T-helper 17 cell (primary cell): ENCODE measurements at places on chromosomes 12 and 14.
A peak's percentile ranks its signal among the peaks of the same experiment; 100 is the strongest.

DNA sequence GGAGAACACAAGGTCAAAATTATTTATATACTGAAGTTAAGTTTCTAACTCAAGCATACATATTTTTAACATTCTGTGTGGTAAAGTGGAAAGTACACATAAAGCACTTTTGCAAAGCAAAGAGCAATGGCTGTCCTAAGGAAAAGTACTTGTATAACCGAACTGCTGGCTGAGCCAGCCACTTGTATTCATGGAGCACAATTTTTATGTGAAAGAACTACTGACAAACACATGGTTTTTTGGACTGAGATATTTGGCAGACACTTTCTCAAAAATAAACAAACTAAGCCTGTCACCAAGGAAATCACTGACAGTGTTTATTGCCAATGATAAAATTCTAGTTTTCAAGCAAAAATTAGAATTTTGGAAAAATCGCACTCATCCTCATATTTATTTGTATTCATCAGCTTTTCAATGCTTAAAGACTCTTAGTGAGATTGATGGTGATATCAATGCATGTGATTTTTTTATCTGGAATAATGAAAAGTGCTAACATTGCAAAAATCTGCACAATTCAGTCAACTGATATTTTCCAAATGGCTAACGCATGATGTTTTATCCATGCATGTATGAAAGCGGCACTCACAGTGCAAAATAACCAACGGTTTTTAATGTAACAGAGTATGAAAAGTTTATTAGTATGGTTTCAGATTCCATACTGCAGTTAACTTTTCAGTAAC, 125.3 kb downstream of the IPO8 start:
- no peak overlapping the region for H3K27ac ChIP-seq
- peaks cover 16% of the 10 kb centered on the region for H3K27me3 ChIP-seq
- no peaks in the 10 kb centered on the region for H3K4me1 ChIP-seq
- H3K36me3 ChIP-seq, result no peaks in the 10 kb centered on the region

DNA sequence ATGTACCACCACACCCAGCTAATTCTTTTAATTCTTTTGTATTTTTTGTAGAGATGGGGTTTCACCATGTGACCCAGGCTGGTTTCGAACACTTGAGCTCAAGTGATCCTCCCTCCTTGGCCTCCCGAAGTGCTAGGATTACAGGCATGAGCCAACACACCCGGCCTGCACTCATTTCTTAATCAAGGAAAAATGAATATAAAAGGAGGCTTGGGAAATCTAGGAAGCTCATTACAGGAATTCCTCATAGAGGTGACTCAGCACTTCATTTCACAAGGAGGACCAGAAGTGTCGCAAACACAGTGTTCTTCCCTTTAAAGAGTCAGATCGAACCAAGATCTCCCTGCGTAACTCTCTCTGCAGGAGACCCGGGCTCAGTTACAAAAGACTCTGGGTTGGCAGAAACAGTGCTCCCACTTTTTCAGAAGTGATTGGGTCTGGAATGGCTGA, 30.3 kb downstream of the NFKBIA start:
- H3K27ac ChIP-seq, result no peak overlapping the region
- no peaks in the 10 kb centered on the region for H3K27me3 ChIP-seq
- H3K4me3 ChIP-seq, result no peak overlapping the region
- no peak for DNase-seq
- H3K4me1 ChIP-seq, result peaks cover 2% of the 10 kb centered on the region

GRCh38 chr12:51549637-51550036, 41.4 kb upstream of the SCN8A start:
- H3K4me1 ChIP-seq, result no peaks in the 10 kb centered on the region
- no peak for DNase-seq
- no peak overlapping the region for H3K27ac ChIP-seq
- no peak overlapping the region for H3K4me3 ChIP-seq

DNA sequence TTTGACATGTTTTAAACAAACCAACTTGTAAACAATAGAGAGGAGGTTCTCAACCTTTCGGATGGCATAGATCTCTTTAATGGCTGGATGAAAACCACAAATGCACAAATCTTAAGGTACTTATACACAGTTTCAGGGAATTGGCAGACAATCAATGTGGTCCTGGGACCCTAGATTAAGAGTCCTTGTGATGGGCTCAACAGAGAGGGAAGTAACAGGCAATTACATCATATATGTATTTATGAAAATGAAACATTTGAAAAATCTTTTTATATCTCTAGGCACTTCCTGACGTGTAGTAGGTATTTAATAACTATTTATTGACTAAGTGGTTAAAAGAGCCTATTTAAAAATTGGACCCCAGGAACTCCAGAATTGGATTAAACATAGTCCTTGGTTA, 897 bp downstream of the ACTR10 start:
- peaks cover 20% of the 10 kb centered on the region for H3K4me1 ChIP-seq
- peaks cover 2% of the 10 kb centered on the region for H3K36me3 ChIP-seq
- no peak for DNase-seq
- no peaks in the 10 kb centered on the region for H3K27me3 ChIP-seq
- H3K4me3 ChIP-seq, result peak overlapping the region; percentile 96

GRCh38 chr14:81682134-81682533, 148.5 kb upstream of the SEL1L start:
- H3K4me1 ChIP-seq, result no peaks in the 10 kb centered on the region
- H3K27me3 ChIP-seq, result no peaks in the 10 kb centered on the region
- H3K36me3 ChIP-seq, result no peaks in the 10 kb centered on the region
- no peak for DNase-seq
- H3K27ac ChIP-seq, result no peak overlapping the region

- no peaks in the 10 kb centered on the region for H3K27me3 ChIP-seq
- DNase-seq, result no peak
- H3K27ac ChIP-seq, result no peak overlapping the region
- H3K4me3 ChIP-seq, result no peak overlapping the region
These were observed 18.3 kb downstream of the VWF start for GRCh38 chr12:6106218-6106617.

- no peak overlapping the region for H3K4me3 ChIP-seq
- H3K27ac ChIP-seq, result no peak overlapping the region
- peaks cover 15% of the 10 kb centered on the region for H3K4me1 ChIP-seq
- no peaks in the 10 kb centered on the region for H3K27me3 ChIP-seq
These were observed 42.4 kb downstream of the RALGAPA1 start for GRCh38 chr14:35766700-35767082.

GRCh38 chr12:6334940-6335450, 6.9 kb downstream of the TNFRSF1A start:
- H3K4me1 ChIP-seq, result peaks cover 32% of the 10 kb centered on the region
- H3K36me3 ChIP-seq, result peaks cover 15% of the 10 kb centered on the region
- no peak for DNase-seq
- no peak overlapping the region for H3K4me3 ChIP-seq
- no peak overlapping the region for H3K27ac ChIP-seq

- peaks cover 64% of the 10 kb centered on the region for H3K4me1 ChIP-seq
- peak overlapping the region; percentile 84 for H3K4me3 ChIP-seq
- no peak for DNase-seq
- H3K27ac ChIP-seq, result peak overlapping the region; percentile 99
These were observed 97.1 kb downstream of the DUSP16 start for GRCh38 chr12:12465522-12465921.

DNA sequence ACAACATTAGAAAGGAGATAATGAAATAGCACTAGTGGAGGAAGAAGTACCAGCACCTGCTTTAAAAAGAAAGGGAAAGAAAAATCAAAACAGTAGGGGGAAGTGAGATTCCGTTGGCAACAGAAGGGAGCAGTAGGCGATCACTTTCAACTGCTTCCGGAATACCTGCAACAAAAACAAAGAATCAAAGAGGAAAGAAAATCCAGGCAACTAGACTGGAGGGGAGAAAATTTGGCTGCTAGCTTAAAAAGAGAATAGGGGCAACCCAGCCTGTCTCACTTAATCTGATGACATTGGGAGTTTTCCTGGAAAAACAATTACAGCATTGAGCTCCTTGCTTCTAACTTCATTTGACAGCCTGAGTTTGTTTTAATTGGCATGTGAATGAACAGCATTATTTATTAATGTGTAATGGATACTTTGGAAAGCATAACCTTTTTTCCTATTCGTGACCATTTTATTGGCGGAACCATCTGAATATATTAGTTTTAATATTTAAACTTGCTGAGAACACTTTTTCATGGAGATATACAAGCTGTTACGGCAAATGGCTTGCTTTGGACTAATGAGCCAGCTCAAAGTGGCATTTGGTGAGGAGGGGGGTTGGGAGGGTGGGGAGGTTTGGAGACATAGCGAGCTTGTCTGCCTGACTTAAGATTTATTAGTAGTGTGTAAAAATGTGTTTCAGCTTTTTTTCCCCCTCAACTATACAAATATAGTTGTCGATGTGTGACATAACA, 2.5 kb upstream of the DACT1 start:
- peaks cover 15% of the 10 kb centered on the region for H3K4me1 ChIP-seq
- H3K4me3 ChIP-seq, result no peak overlapping the region
- no peak for DNase-seq

- H3K27ac ChIP-seq, result no peak overlapping the region
- no peak for DNase-seq
- no peaks in the 10 kb centered on the region for H3K36me3 ChIP-seq
- no peaks in the 10 kb centered on the region for H3K27me3 ChIP-seq
- H3K4me3 ChIP-seq, result peak overlapping the region; percentile 43
- peaks cover 32% of the 10 kb centered on the region for H3K4me1 ChIP-seq
These were observed 21.8 kb downstream of the MVK start for GRCh38 chr12:109595321-109595902.

- H3K4me1 ChIP-seq, result no peaks in the 10 kb centered on the region
- H3K4me3 ChIP-seq, result no peak overlapping the region
- peaks cover 5% of the 10 kb centered on the region for H3K27me3 ChIP-seq
- DNase-seq, result no peak
These were observed 440.9 kb downstream of the LRIG3 start for GRCh38 chr12:58479401-58479800.

- peaks cover 14% of the 10 kb centered on the region for H3K4me1 ChIP-seq
- DNase-seq, result no peak
- H3K27me3 ChIP-seq, result peaks cover 13% of the 10 kb centered on the region
- no peak overlapping the region for H3K27ac ChIP-seq
These were observed 5.5 kb downstream of the AMN start for GRCh38 chr14:102927878-102928411.

- H3K4me3 ChIP-seq, result no peak overlapping the region
- peak overlapping the region; percentile 84 for H3K27ac ChIP-seq
- H3K27me3 ChIP-seq, result no peaks in the 10 kb centered on the region
- H3K36me3 ChIP-seq, result peaks cover 8% of the 10 kb centered on the region
These were observed 157.5 kb upstream of the HIF1A start for GRCh38 chr14:61537563-61538463.

- no peaks in the 10 kb centered on the region for H3K27me3 ChIP-seq
- no peak overlapping the region for H3K4me3 ChIP-seq
- H3K27ac ChIP-seq, result no peak overlapping the region
- DNase-seq, result no peak
- H3K4me1 ChIP-seq, result peaks cover 2% of the 10 kb centered on the region
- no peaks in the 10 kb centered on the region for H3K36me3 ChIP-seq
These were observed 25.2 kb downstream of the LIMA1 start for GRCh38 chr12:50258167-50258551.

DNA sequence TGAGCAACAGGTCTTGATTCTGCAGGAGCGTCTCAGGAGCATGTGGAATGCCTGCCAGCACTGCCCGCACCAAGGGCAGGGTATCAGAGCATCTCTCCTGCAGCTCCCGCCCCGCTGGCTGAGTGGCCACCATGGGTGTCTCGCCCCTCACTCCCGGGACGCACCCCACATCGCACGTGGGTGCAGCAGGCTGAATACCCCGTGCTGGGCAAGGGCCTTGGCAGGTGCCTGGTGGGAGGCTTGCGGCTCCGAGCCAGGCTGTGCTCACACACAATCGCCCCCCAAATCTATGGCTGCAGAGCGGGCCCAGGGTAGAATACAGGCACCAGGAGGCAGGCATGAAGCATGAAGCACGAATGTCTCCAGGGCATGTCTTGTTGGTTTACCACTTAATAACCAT, 103.9 kb upstream of the TMEM132D start:
- no peak overlapping the region for H3K4me3 ChIP-seq
- peaks cover 2% of the 10 kb centered on the region for H3K36me3 ChIP-seq
- H3K27ac ChIP-seq, result no peak overlapping the region
- DNase-seq, result no peak
- H3K27me3 ChIP-seq, result no peaks in the 10 kb centered on the region

GRCh38 chr14:75531256-75531655, 9.0 kb downstream of the BATF start:
- H3K36me3 ChIP-seq, result peaks cover 7% of the 10 kb centered on the region
- no peak for DNase-seq
- H3K4me3 ChIP-seq, result peak overlapping the region; percentile 54
- H3K27me3 ChIP-seq, result no peaks in the 10 kb centered on the region

DNA sequence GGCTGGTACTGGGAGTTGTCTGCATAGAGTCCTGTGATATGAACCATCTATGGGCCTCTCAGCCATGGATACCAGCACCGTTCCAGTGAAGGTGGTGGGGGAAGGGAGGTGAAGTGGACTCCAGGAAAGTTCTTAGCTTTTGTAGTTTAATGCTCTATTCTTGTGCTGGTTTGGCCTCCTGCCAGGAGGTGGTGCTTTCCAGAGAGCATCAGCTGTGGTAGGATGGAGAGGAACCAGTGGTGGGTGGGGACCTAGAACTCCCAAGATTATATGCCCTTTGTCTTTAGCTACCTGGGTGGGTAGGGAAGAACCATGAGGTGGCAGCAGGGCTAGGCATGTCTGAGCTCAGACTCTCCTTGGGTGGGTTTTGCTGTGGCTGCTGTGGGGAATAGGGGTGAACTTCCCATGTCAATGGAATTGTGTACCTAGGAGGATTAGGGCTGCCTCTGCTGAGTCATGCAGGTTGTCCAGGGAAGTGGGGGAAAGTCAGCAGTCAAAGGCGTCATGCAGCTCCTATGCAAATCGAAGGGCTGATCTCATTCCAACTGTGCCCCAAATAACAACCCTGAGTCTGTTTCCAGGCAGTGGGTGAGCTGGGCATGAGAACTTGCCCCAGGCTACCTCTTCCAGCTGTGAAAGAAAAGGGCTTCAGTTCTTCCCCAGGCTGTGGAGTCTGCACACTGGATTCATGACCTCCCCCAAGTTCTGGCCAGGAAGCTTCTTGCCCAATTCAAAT, 14.2 kb downstream of the GZMH start:
- no peaks in the 10 kb centered on the region for H3K4me1 ChIP-seq
- H3K36me3 ChIP-seq, result peaks cover 1% of the 10 kb centered on the region
- H3K4me3 ChIP-seq, result no peak overlapping the region
- H3K27me3 ChIP-seq, result peaks cover 2% of the 10 kb centered on the region

DNA sequence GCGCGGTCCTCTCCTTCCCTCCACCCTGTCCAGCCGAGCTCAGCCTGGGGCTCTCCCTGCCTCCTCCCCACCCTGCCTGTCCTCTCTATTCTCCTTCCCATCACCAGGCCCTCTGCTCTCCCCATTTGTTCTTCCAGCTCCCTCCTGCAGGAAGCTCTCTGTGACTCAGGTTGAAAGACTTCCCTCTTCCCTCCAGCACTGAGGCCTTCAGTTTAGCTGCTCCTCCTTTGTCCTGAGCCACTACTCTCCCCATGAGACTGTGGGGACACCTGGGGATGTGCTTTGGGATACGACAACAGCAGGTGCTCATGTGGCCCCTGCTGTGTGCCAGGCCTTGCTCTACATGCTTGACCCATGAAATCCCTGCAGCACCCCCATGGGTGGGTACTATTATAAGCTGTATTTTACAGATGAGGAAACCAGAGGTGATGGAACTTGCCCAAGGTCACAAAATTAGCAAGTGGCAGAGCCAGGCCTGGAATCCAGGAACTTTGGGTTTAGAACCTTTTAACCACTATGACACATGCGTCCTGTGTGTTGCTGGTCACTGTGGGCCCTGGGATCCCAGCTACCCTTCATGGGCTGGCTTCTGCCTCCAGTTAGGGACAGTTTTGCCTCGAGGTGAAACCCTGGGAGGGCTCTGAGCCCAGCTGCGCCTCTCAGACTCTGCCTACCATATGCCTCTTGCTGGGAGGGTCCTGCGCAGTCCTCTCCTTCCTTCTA, 5.5 kb downstream of the KRT80 start:
- peaks cover 3% of the 10 kb centered on the region for H3K4me1 ChIP-seq
- peaks cover 16% of the 10 kb centered on the region for H3K27me3 ChIP-seq
- H3K27ac ChIP-seq, result peak overlapping the region; percentile 3
- no peak for DNase-seq
- no peak overlapping the region for H3K4me3 ChIP-seq
